Stimulated activated CD8-positive, alpha-beta memory T cell treated with anti-CD3 and anti-CD28 coated beads, Interleukin-7, amount 100 ng/mL, for 24 hours (primary cell): ENCODE measurements at places on chromosomes 6 and 20.

DNA sequence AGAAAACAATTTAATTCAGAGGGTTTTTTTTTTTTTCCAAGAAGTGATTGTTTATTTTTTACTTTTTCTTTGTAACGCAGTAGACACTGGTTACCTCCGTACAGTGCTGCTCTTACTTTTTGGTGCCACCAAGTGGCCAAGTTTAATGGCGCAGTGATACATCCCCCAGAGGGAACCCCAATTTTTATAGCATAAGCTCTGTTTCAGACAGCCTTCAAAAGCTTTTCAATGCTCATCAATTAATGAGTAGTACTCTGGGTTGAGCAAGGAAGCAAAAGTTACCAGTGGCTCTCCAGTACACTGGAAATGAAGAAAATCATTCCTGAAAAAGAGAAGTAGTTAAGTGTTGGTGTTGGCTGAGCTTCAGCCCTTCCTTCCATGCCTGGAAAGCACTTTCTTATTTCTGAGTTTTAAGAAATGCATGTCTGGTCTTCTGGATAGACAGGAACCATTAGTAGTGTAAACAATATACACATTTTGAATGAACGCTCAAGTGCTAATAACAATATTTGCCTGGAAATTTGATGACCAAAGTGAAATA is 129.1 kb upstream of the SMLR1 start:
- peak; percentile 37 for DNase-seq

DNA sequence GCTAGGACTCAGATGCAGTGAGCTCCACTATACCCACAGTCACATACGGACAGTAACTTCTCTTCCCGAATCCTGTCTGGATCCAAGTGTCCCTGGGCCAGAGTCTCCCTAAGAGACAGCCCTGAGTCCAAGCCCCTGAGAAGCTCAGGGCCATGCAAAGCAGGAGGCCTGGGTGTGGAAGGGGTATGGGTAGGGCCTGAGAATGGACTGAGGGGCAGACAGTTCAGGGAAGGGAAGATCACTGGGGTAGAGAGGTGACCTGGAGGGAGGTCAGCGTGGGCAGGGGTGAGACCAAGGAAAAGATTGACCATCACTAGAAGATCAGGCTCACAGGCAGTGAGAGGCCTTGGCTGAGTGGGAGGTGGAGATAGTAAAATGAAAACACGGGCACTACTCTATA is 8.8 kb downstream of the RPS6KA2 start:
- DNase-seq = no peak

DNA sequence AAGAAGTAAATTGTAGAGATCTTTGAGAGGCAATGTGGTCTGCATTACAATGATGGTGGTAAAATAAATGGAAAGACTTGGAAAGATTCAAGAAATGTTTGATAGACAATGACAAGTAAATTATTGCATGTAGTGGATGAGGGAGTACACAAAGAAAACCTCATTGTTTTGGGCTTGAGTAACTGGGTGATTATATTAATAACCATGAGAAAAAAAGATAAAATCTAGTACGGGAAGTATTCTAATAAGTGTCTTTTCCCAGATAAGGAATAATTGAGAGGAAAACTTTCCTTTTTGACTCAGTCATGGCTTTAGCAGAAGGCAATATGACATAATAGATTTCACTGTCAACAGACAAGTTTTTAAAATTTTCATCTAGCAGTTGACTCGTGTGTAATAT is 993.0 kb downstream of the EYS start:
- no peak for DNase-seq

DNA sequence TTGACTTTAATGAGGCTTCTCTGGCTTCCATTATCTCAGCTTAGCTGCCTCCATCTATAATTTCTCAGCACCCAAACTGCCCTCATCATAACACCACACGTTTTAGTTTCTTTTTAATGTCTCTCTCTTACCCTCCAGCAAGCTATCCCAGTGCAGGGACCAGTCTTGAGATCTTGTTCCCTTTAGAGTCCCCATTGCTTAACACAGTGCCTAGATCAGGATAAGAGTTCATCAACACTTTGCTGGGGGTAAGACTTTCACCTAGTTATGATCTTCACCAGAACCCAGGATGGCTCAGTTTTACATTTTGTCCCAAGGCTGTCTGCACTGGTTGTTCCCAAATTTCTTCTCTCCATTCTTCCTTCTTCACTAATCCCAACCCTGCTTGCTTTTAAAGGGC is 126.1 kb downstream of the OR2B2 start:
- DNase-seq = no peak

DNA sequence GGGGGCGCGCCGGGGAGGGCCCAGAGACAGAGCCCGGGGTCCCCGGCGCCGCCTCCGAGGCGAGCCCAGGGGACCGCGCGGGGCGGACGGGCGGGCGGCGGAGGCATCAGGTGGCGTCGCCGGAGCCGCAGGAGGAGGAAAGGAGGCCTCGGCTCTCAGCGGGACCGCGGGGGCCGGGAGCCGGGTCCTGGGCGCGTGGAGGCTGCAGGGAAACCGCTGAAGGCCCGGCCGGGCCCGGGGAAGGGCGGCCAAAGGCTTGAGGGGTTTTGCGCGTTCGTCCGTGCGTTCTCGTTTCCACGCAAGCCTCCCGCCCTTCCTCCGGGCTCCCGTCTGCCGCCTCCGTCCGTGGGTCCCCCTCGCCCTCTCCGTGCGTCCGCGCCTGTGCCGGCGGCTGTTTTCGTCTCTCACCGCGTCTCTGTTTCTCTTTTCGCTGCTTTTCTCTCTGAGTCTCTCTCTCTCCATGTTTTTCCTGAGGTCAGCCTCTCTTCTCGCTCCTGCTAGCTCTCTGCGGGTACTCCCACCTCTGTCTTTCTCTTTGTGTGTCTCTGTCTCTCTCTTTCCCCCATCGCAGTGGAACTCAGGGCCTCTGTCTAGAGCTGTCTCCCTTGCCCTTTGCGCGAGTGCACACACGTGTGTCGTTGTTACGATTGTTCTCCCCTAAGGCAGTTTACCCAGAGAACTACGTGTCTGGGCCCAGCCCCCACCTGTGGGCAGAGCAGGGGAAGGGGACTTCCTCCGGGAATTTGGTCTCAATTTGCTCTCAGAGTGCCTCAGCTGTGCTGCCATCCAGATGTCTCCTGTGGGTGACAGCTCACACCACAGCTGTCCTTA is 2.1 kb downstream of the IRF4 start:
- DNase-seq = no peak

DNA sequence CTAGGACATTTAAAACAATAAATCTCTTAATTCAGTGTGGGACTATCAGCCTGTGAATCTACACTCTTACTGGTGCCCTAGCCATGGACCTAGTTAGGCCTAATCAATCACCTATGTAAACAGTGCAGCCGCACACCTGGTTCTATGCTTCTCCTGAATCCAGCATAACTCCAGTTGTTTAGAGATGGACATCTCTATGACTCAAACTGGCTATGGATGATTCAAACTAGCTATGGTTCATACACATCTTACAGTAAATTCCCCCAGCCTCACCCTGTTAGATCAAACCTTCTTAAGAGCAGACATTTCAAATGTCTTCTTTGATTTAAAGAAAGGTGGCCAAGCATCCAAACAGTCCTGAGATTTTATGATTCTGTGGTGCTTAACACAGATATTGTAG is 34.7 kb downstream of the SLC35B3 start:
- no peak for DNase-seq

GRCh38 chr6:118787724-118788423 is 106.1 kb upstream of the ASF1A start:
- DNase-seq = no peak

GRCh38 chr6:144104898-144105487 is 9.6 kb upstream of the SF3B5 start:
- DNase-seq = no peak

GRCh38 chr6:70208235-70208790 is 94.6 kb downstream of the COL9A1 start:
- no peak for DNase-seq

DNA sequence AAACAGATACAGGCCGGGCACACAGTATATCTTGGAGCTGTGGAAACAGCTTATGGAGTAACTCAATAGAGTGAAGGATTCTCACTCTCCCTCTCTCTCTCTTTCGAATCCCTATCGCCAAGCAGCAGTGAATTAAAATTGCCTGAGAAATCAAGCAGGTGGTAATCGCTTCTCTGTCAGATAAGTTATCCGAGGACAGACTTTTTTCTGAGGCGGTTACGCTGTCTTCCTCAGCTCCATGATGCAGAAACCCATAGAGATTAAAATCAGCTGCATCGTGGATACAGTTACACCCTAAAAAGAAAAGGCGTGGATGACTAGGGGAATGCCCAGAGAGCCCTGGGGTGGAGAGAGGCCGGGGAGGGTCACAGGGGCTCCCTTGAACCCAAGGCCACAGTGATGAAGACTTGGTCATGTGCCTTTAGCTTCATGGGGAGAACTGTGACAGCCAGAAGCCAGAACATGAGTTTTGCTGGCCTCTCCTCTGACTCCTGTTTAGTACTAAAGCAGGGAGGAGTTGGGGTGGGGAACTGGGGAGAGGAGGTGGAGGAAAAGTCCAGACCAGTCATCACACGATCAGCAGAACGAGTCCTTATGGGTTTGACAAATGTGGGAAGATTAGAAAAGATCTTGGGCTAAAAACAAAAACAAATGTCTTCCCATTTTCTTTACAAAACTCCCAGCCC is 138.8 kb upstream of the JARID2 start:
- DNase-seq = no peak
